ENCODE measurements at places on chromosomes 12 and 14.

DNA sequence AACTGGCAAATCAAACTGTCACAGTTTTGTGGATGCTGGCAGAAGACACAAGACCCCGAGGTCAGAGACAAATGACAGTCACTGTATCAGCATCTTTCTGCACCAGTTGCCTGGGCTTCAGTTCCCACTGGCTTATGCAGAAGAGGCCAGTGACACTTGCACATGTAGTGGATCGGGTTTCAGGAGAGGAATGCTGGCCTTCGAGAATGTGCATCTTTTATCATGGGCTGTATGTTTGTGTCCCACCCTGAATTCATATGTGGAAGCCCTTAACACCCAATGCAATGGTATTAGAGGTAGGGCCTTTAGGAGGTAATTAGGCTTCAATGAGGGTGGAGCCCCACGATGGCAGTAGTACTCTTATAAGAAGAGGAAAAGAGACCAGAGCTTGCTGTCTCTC is 150.9 kb downstream of the SLC15A4 start:
- DNase-seq = no peak

DNA sequence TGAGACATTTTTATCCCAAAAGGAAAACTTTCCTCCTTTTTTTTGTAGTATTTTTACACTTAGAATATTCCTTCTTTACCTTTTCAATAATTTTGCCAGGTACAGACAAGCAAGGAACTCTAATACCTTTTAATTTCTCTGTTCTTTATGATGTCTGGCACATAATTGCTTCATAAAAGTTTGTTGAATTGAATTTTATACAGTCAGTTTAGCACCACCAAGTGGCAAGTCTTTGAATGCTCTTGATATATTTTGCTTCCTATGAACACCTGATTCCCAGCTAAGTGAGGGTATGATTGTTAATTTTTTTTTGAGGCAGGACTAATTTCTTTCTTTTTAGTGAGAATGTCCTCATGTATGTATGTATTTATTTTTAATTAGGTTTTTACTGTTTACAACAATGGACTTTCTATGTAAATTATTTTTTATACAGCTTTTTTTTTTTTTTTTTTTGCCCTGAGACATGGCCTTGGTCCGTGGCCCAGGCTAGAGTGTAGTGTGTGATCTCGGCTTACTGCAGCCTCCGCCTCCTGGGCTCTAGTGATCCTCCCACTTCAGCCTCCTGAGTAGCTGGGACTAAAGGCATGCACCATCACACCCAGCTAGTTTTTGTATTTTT is 6.9 kb downstream of the TBC1D15 start:
- DNase-seq = no peak

DNA sequence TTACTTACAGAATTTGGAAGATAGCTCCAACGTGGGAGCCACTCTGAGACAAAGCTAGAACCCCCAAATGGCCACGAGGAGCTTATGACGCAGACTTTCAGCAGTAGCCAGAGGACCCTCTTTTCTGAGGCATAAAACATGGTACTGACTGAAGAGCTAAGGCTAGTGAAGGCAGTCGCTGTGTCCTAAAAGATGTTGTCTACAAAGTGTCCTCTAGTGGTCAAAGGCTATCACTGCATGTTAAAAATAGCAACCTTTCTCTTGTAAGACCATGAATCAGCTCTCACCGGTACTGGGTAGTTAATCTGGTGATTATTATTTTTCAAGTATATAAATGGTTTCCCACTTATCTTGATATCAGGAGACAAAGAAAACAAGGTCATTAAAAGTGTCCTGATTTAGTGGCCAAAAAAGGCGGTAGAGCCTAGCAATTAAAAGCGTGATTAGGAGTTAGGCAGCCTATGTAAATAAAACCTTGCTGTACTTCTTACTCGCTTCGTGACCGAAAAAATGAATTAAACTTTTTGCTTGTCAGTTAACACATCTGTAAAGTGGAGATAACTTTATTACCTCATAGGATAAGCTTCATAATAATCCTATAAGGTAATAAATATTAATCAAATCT is 47.0 kb upstream of the LGR5 start:
- DNase-seq = peak; percentile 3

GRCh38 chr12:2813214-2814185 is 1.0 kb downstream of the ITFG2 start:
- DNase-seq = peak; percentile 58

- no peak for DNase-seq
Measured at GRCh38 chr14:20707622-20708021, 19.1 kb downstream of the ANG start.

DNA sequence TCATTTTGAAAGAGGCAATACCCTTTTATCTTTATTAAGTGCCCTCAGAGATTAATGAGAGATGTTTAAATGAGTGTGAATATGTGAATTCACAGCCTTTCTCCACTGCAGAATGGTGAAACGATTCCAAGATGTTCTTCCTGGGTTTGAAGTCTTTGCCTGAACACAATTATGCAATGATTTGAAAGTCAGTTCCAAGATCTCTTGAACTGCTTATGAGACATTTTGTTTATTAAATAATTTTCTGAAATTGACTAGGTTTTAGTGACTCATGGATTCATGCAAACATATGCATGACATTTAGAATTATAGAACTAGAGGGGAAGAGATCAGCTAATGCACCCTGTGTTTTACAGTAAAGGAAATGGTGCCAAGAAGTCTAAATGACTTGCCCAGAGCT is 118.1 kb upstream of the SLC38A2 start:
- no peak for DNase-seq

DNA sequence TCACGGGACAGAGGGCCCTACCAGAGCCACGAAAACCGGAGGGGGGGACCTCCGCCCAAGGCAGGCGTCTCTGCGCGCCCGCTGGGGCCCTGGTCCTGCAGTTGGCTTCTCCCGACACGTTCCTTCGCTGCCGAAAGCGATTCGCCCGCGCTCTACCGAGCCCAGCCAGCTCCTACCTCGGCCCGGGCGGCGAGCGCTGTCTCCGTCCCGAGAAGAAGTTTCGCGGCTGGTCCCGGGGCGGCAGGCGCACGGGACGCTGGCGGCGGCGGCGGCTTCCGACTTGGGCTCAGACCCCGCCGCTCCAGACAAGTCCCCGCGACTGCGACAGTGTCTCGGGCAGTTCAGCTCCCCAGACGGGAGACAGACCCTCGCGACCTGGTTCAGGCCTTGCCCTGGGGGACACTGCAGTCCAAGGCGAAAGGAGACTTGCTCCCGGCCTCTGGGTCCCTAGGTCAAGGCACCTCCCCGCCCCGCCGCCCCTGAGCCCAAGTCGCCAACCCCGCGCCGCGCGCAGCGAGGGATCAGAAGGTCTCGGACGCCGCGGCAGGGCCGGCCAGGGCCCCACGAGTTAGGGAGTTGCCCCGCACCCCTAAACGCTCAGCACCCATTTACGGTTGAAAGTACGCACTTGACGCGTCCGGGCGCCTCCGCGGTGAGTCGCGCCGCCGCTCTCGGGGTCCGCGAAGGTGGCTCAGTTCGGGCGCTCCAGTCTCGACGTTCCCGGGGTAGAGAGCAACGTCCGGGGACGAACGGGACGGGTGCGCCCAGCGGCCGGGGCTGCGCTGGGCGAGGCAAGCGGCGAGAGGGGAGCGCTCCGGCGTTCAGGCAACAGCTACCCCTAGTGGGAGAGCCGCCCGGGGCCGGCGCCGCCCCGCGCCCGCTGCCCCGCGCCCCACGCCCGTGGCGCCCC is 1.4 kb upstream of the DIO3 start:
- DNase-seq = peak; percentile 4
